ENCODE measurements at places on chromosomes 3 and 15. TPM values are rescaled to one million over a fixed set of nuclear protein-coding genes. Genes with fewer than 3 reads are reported as not detected.

- DNase-seq, result peak; percentile 70
These were observed 44.6 kb downstream of the CMTM6 start for GRCh38 chr3:32457971-32458471.

DNA sequence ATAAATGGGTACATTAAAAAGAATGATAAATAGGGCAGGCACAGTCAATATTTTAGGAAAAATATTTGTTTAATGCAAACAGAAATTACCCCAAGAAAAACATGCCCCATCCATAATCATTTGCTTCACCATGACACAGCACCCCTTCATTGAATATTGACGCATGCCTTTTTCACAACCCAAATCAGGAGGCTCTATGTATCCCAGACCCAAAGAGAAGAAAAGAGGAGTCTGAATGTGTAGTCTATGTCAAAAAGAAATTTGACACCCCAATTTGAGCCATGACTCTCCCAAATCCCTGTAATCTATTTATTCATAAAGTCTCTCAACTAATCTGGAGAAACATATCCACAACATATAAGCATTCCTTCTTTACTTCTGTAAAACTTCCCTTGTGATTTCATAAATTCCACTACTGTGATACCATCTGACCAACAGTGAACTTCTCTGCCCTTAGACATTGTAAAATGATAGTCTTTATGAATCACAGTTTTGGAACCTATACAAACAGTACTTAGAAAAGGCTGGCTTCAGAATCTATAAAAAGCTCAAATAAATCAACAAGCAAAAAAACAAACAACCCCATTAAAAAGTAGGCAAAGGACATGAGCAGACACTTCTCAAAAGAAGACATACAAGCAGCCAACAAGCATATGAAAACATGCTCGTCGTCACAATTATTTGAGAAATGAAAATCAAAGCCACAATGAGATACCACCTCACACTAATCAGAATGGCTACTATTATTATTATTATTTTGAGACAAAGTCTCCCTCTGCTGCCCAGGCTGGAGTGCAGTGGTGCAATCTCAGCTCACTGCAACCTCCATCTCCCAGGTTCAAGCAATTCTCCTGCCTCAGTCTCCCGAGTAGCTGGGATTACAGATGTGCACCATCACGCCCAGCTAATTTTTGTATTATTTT lies 53.4 kb upstream of the XRN1 start:
- no peak for DNase-seq

DNA sequence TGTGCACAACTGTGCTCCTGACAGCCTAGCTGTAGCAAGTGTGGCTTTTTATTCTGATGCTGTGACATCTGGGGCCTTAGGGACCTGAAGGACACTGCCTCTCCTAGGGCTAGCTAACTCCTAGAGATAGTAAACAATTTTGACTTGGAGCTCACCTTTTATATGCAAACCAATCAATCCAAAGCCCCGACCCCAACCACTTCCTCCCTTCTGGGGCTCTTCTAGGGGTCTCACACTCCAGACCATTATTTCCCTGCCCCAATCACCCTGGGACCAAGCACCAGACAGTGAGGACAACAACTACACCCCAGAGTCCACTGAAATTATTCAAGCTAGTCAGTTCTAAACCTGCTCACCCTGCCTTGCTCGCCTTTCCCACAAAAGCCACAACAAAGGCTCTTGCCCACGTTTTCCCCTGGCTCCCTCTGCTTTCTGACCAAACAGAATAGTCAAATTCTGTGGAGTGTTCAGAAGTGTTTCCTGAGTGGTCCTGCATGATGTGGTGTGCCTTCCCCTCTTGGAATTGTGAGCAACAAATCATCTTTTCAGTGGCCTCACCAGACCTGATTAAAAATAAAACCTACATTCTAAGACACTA lies 84.2 kb upstream of the WNT5A start:
- DNase-seq, result no peak

GRCh38 chr3:12724794-12725193 lies 34.3 kb downstream of the TMEM40 start:
- DNase-seq, result no peak

GRCh38 chr3:94693997-94694640 lies 631.3 kb downstream of the NSUN3 start:
- DNase-seq, result no peak

GRCh38 chr15:95989392-95989791 lies 341.1 kb upstream of the NR2F2 start:
- no peak for DNase-seq

DNA sequence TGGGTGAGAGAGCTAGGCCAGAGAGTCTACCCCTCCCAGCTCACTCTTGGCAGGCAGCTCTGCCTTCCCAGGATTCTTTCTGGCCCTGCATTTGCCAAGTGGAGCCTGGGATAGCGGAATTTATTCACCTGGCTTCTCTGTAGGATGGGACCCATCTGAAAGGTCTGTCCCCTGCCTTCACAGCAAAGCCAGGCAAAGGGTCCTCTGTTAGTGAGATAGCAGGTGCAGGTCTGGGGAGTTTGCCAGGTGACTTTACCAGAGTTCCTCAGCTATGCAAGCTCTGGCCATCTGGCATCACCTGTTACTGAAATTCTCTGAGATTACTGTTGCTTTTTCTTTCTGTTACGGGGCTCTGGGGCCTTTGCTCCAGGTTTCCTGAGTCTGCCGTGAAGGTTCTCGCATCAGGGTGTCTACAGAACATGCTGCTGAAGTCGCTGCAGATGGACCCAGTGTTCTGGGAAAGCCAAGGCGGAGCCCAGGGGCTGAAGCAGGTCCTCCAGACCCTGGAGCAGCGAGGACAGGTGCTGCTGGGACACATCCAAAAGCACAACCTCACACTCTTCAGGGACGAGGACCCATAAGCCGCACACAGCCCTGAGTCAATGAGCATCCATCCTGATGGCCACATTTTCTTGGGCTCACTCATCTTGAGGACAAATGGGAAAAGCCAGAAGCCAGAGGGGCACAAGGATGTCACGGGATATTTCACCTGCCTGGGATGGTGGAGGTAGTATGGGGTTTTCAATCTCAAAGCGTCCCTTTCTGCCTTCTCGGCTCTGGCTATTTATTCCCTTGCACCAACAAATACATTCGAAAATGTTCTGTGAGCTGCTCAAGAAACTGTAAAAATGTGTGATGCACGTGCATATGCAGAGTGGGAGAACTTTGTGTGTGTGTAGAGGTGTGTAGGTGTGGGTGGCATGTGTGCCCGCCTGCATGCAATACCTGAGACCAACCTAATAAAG lies 49.8 kb downstream of the POMGNT2 start:
- DNase-seq, result peak; percentile 3

DNA sequence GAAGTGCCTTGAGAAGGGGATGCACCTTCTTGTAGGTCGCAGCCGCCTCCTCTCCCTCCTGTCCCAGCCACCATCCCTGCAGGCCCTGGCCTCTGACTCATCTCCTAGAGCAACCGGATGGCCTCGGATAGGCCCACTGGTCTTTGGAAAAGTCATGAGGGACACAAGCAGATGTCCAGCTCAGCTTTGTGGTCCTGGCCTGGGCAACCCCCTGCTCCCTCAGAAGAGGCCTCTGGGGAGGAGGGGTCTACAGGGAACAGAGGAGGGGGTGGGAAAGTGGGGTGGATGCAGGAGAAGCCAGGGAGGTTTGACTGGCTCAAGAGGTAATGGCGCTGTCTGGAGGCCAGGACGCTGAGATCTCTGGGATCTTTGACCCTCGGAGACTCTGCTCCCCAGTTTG lies 259.2 kb upstream of the TLE3 start:
- no peak for DNase-seq

DNA sequence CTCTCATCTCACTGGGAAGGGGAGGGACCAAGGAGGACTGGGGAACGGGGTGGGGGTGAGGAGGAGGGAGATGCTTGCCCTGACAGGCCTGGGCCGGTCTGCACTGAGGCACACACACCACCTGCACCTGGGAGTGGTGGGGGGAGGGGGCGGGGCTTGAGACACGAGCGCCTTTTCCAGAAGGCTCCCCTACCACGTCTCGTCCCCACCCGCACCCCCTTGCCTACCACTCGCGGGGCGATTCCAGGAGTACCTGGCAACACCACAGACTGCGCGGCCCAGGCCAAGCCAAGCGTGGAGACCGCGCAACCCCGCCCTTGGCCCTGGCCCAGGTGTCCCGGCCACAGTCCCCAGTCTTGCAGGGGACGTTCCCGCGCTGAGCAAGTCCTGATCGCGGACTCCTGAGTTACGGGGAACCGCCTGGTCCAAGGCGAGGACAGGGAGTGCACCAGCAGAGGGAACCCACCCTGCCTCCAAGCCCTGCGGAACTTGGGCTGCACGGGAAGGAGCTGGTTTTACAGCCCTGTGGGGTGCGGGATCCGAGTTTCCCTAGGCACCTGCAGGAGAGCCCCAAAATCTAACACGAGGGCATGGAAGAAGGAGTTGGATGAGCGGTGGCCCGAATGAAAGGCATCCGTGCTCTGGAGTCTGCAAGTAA lies 68.1 kb upstream of the SH3GL3 start:
- no peak for DNase-seq

- peak; percentile 89 for DNase-seq
These were observed 9.9 kb downstream of the DISP2 start for GRCh38 chr15:40367686-40368611.

GRCh38 chr15:58758141-58758540 lies 8.6 kb upstream of the ADAM10 start:
- DNase-seq, result no peak

DNA sequence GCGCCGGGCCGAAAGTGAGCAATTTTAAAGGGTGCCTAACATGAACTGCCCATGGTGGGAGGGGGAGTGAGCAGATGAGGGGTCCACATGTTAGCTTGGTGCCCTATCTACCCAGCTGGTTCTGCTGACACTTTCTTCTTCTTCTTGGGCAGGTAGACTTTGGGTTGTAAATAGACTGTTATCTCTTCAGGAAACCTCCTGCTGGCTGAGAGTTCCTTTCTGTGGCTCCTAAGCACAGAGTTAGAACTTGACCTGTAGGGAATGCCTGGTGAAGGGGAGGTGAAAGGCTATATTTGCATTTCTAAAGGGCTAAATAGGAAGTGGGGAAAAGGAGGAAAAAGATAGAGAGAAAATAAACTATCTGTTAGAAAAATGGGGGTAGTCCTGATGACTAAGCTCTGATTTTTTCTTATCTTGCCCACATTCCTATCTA lies 521.4 kb upstream of the TGFBR2 start:
- no peak for DNase-seq

- DNase-seq, result no peak
These were observed 155.6 kb downstream of the GOLGA6L4 start for GRCh38 chr15:84391191-84391590.

DNA sequence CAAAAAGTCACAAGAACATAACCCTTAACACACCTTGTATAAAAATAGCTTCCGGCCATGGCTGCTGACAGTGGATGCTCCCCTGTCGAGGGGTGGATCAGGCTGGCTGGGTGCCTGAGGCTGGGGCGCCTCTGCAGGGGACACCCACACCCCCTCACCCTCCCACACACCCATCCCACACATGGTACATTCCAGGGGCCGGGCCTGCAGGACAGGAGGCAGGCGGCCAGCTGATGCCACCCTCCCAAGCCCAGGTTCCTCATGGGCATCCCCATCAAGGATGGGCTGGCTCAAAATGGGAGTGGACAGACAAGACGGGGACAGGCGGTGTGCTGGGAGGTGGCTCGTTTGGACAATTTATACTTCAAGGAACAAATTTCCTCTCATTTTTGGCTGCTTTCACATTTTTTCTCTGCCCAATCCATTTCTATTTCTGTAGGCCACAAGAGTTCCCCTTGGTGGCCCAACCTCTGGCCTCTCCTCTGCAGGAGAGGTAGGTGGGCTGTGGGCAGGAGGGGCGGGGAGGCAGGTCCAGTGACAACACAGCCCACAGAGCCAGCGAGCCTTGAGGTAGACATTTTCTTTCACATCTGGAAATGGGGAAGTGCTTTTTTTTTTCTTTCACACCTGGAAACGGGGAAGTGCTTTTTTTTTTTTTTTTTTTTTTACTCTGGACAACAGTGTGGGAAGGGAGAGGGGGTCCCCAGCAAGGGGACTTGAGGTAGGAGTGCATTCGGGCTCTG lies 23.3 kb downstream of the RNU5B-1 start:
- no peak for DNase-seq

DNA sequence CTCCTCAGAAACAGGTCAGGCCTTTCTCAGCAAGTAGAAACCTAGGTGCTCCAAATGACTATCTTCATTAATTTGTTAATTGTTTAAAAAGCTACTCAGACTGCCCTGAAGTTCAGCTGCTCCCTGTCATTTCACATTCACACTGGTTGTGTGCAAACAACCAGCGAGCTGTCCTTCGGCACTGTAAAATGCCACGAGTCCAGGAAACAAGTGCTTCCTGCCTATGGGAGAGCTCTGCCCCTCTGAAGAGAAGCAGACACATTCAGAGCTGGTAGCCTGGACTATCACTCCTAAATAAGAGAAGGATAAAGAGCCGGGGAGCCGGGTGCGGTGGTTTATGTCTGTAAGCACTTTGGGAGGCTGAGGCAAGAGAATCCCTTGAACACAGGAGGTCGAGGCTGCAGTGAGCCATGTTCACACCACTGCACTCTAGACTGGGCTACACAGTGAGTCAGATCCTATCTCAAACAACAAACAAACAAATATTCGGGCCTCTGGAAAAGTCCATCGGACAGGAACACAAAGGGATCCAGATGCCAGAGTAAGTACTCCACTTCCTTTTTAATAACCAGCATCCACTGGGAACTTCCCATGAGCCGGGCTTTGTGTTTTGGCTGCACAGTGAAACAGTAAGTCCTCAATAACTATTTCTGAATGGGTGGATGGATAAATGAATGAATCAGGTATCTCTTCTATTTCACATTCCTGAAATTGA lies 114.4 kb upstream of the WNT5A start:
- no peak for DNase-seq

GRCh38 chr3:151130428-151130827 lies 45.0 kb downstream of the MED12L start:
- no peak for DNase-seq

DNA sequence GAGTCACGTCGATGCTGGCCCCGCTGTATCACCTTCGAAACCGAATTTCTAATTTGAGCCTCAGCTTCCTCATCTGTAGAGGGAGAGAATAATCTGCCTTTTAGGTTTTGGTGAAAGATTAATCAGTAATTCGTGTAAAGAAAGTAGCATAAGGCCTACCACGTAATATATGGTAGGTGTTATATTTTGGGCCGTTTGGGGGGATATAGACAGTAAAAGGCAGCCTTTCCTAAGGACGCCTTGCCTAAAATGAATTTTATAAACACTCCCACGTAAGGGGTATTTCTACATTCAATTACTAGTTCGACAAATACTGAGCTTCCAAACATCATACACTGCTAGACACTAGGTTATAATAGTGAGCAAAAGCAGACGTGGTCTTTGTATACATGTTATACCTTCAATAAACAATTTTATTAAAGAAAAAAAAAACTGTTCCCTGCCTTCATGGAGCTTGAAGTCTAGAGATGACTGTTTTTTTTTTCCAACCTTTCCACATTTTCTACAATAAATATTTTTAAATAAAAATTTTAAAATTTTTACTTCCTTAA lies 737 bp downstream of the JAGN1 start:
- DNase-seq, result no peak

- DNase-seq, result no peak
These were observed 1.5 kb downstream of the C3orf70 start for GRCh38 chr3:185151101-185151963.

Gene AQP9
- not detected for total RNA-seq

Gene TRAT1
- 126 TPM for total RNA-seq

Gene CHRNA3
- not detected for total RNA-seq

Gene RASL12
- not detected for total RNA-seq

Gene ESYT3
- 0.74 TPM for total RNA-seq

Gene ALG1L2
- 0.42 TPM for total RNA-seq

Gene TRIM69
- 67.9 TPM for total RNA-seq

Gene CFAP91
- total RNA-seq, result not detected

Gene ABHD2
- total RNA-seq, result 79.7 TPM

Gene NPAP1
- total RNA-seq, result not detected

Gene C3orf49
- total RNA-seq, result not detected

Gene SPINT1
- total RNA-seq, result 1.7 TPM

Gene PAK6
- 0.35 TPM for total RNA-seq

Gene CHRNA5
- 4.0 TPM for total RNA-seq
